ENCODE measurements at places on chromosomes 12 and 14. TPM values are rescaled to one million over a fixed set of nuclear protein-coding genes. Genes with fewer than 3 reads are reported as not detected.

- peaks cover 19% of the 10 kb centered on the region for H3K4me1 ChIP-seq
- DNase-seq = no peak
- H3K27me3 ChIP-seq = no peaks in the 10 kb centered on the region
- H3K4me3 ChIP-seq = no peak overlapping the region
These were observed 67.5 kb downstream of the DIP2B start for GRCh38 chr12:50572287-50572686.

RNASE3 gene
- total RNA-seq = not detected

DNA sequence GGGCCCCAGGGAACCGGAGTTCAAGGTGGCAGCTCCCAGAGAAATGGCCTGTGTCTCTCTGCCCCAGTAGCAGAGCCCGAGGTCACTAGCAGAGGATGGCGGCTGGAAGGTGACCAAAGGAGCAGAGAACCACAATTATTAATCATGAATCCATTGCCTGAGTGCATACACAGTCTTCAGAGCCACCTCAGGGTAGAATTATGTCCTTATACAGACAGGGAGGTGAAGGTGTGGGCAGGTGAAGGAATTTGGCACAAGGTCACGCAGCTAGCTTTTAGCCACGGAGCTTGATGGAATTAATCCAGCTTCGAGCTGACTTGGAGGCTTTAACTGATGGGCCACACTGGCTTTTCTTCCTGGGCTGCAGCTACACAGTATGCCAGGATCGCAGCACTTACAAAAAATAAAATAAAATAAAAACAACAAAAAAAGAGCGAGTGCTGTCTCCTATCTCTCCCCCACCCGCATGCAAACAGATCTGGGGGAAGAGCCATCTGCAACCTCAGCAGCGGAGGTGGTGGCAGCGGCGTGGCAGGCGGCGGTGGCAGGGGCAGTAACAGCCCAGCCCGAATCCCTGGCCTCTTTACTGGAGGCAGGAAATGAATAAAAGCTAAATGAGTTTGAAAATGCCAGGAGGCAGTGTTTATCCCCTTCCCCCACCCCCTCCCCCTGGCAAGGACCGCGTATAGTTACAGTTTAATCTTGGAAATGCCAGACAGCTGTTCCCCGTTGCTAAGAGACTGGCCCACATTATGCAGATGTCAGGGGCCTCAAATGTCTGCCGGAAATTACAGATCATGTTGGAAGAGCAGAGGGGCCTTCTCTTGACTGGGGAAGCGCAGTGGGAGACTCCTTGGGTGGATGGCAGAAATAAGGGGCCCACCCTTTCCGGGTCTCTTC lies 93.5 kb downstream of the LRRC74A start:
- H3K4me3 ChIP-seq = no peak overlapping the region
- peak overlapping the region; percentile 86 for H3K27ac ChIP-seq
- peak; percentile 72 for DNase-seq
- H3K27me3 ChIP-seq = no peaks in the 10 kb centered on the region

- H3K4me3 ChIP-seq = no peak overlapping the region
- H3K4me1 ChIP-seq = no peaks in the 10 kb centered on the region
- no peak overlapping the region for H3K27ac ChIP-seq
- DNase-seq = no peak
- no peaks in the 10 kb centered on the region for H3K27me3 ChIP-seq
These were observed 115.2 kb upstream of the BCAT1 start for GRCh38 chr12:25063873-25064628.

DNA sequence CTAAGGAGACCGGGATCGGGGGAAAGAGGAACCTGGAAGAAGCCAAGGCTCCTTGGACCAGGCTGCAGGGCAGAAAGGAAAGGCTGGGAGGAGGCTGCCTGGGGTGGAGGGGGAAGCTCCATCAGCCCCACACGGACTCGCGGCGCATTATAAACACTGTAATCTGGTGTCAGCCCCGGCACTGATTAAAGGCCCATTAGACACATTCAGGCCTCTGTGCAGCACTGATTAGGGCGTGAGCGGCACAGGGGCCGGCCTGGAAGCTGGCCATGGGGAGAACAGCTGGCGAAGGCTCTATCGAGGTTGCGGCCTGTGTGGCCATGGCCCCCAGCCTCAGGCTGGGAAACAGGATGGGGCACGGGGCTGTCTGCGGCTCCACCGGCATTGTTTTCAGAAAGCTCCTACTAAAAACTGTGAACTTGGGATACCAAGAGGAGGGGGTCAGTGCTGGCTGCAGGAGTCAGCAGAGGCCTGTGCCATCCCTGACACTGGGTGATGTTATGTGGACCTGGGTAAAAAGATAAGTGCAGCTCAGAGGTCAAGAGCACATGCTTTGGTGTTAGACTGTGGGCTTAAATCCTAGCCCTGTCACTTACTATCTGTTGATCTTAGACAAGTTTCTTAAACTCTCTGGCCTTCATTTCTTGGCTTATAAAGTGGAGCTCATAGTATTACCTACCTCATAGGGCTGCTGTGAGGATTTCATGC lies 10.6 kb downstream of the ACVRL1 start:
- H3K36me3 ChIP-seq = peaks cover 36% of the 10 kb centered on the region
- H3K27ac ChIP-seq = no peak overlapping the region
- DNase-seq = peak; percentile 66
- H3K4me3 ChIP-seq = no peak overlapping the region
- no peaks in the 10 kb centered on the region for H3K27me3 ChIP-seq

DNA sequence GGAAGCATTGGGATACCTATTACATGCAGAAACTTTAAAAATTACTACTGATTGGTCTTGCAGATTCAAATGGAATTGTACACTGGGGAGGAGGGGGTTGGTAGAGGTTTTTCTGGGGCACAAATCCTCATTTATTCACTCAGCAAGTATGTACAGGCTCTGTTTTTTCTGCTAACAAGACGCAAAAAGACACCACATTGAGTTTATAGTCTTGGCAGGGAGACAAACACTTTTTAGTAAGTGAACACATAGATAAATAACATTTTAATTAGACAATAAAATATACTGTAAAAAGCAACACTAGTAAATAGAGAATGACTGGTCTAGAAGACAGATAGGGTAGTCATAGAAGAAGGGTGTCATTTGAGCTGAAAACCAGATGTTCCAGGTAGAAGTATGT lies 23.8 kb downstream of the GLIPR1L2 start:
- no peaks in the 10 kb centered on the region for H3K36me3 ChIP-seq
- DNase-seq = no peak
- no peaks in the 10 kb centered on the region for H3K27me3 ChIP-seq
- no peak overlapping the region for H3K4me3 ChIP-seq
- H3K4me1 ChIP-seq = no peaks in the 10 kb centered on the region

GDF3 gene
- total RNA-seq = 4.1 TPM

DNA sequence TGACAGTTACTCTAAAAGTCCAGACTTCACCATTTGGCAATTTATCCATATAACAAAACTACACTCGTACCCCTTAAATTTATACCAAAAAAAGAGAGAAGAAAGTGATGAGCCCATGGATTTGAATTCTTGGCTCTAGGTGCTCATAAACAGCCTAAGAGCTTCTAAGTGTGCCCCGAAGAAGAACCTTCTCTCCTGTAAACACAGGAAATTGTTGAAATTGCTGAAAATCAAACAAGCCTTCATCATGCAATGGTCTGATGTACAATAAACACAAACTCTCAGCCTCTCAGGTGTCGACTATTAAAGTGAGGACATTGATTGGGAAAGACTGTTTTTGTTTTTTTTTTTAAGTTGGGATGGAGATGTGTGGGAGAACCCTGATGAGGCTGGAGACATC lies 21.8 kb downstream of the PDE6H start:
- H3K27ac ChIP-seq = no peak overlapping the region
- DNase-seq = no peak
- H3K4me1 ChIP-seq = no peaks in the 10 kb centered on the region
- H3K36me3 ChIP-seq = no peaks in the 10 kb centered on the region

GRCh38 chr12:109730306-109731145 lies 16.9 kb downstream of the FAM222A start:
- H3K4me3 ChIP-seq = no peak overlapping the region
- DNase-seq = no peak
- H3K36me3 ChIP-seq = no peaks in the 10 kb centered on the region
- no peaks in the 10 kb centered on the region for H3K27me3 ChIP-seq
- H3K27ac ChIP-seq = no peak overlapping the region

ADAM21 gene
- total RNA-seq = not detected

DNA sequence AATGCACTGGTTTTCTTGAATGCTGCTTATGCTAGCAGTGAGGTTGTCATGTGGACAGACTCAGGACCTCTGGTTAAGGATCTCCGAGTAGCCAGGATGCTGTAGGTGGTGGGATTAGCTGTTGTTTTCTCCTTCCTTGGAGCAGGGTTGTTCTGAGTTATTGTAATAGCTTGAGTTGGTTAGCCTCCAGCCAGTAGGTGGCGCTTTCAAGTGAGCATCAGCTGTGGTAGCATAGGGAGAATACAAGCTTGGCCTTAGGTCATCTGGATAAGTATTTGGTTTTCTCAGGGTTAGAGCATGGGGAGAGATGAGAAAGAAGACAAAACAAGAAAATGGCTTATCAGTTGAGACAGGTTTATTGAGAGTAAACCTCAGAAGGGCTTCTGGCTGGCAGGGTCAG lies 299.7 kb upstream of the FBXO33 start:
- H3K27me3 ChIP-seq = no peaks in the 10 kb centered on the region
- H3K4me1 ChIP-seq = no peaks in the 10 kb centered on the region
- no peak overlapping the region for H3K4me3 ChIP-seq
- DNase-seq = no peak
- H3K36me3 ChIP-seq = no peaks in the 10 kb centered on the region
- H3K27ac ChIP-seq = no peak overlapping the region

GRCh38 chr14:76930549-76930948 lies 98.0 kb downstream of the IRF2BPL start:
- no peaks in the 10 kb centered on the region for H3K36me3 ChIP-seq
- no peaks in the 10 kb centered on the region for H3K27me3 ChIP-seq
- no peaks in the 10 kb centered on the region for H3K4me1 ChIP-seq
- H3K27ac ChIP-seq = no peak overlapping the region

B4GALNT3 gene
- not detected for total RNA-seq

MUCL1 gene
- total RNA-seq = not detected

- no peak overlapping the region for H3K27ac ChIP-seq
- no peak overlapping the region for H3K4me3 ChIP-seq
- H3K36me3 ChIP-seq = no peaks in the 10 kb centered on the region
- H3K4me1 ChIP-seq = peaks cover 3% of the 10 kb centered on the region
- no peak for DNase-seq
These were observed 360.8 kb downstream of the PDZRN4 start for GRCh38 chr12:41548926-41549325.

DNA sequence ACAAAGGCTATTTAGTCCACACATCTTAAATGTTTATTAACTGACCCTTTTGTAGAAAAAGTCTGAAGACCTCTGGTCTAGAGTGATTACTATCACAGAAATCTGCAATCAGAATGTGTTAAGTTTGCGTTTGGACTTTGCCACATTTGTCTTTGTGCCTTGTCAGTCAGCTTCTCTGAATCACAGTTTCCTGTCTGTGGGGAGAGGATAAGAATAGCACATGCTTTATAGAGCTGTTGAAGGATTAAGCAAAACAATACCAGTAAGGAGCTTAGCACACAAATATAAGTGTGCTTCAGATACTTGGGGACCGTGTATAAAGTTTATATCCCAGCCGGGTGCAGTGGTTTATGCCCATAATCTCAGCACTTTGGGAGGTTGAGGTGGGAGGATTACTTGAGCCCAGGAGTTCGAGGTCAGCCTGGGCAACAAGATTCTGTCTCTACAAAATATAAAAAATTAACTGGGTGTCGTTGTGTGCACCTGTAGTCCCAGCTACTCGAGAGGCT lies 63.0 kb upstream of the BTG1 start:
- DNase-seq = peak; percentile 97
- no peaks in the 10 kb centered on the region for H3K36me3 ChIP-seq
- no peak overlapping the region for H3K4me3 ChIP-seq
- peaks cover 13% of the 10 kb centered on the region for H3K4me1 ChIP-seq
- no peaks in the 10 kb centered on the region for H3K27me3 ChIP-seq
- H3K27ac ChIP-seq = peak overlapping the region; percentile 82

OR5AU1 gene
- not detected for total RNA-seq

NYNRIN gene
- 42.8 TPM for total RNA-seq

TPPP2 gene
- not detected for total RNA-seq

DNA sequence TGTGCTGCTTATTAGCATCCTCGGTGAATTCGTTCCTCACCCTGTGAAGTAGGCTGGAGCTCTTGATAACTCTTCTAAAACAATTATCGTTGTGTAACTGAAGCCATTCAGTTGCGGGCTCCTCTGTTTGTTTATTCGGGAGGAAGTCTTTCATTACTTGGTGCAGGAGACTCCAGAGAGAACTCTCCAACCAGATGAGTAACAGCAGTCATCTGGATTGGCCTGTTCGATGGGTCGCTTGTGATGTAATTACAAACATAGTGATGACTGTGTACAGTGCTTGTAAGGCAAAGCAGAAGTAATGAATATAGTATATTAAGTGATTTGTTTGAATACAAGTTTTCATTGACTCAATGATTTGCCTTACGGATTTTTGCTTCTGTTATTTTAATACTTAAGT lies 10.9 kb downstream of the ATP6V0A2 start:
- H3K4me1 ChIP-seq = peaks cover 10% of the 10 kb centered on the region
- no peaks in the 10 kb centered on the region for H3K27me3 ChIP-seq
- DNase-seq = no peak
- peaks cover 14% of the 10 kb centered on the region for H3K36me3 ChIP-seq
- H3K27ac ChIP-seq = no peak overlapping the region
- no peak overlapping the region for H3K4me3 ChIP-seq

- H3K4me3 ChIP-seq = no peak overlapping the region
- no peaks in the 10 kb centered on the region for H3K36me3 ChIP-seq
- peaks cover 20% of the 10 kb centered on the region for H3K4me1 ChIP-seq
- H3K27ac ChIP-seq = peak overlapping the region; percentile 98
- DNase-seq = peak; percentile 89
These were observed 226.3 kb downstream of the ERC1 start for GRCh38 chr12:1217191-1217949.

GRCh38 chr12:66329941-66330340 lies 27.6 kb downstream of the HELB start:
- no peak overlapping the region for H3K4me3 ChIP-seq
- H3K27ac ChIP-seq = no peak overlapping the region
- H3K4me1 ChIP-seq = no peaks in the 10 kb centered on the region
- DNase-seq = no peak
- no peaks in the 10 kb centered on the region for H3K27me3 ChIP-seq

- H3K4me3 ChIP-seq = no peak overlapping the region
- no peaks in the 10 kb centered on the region for H3K4me1 ChIP-seq
- H3K27me3 ChIP-seq = no peaks in the 10 kb centered on the region
- no peak overlapping the region for H3K27ac ChIP-seq
- DNase-seq = no peak
- H3K36me3 ChIP-seq = no peaks in the 10 kb centered on the region
These were observed 340.9 kb downstream of the ALG10 start for GRCh38 chr12:34363050-34363673.
